ENCODE measurements at places on chromosomes 5 and 9. TPM values are rescaled to one million over a fixed set of nuclear protein-coding genes. Genes with fewer than 3 reads are reported as not detected.

ANKDD1B gene
- 1.5 TPM for polyA plus RNA-seq

BHMT2 gene
- polyA plus RNA-seq = 5.7 TPM

CDC20B gene
- 0.10 TPM for polyA plus RNA-seq

SPATA31E1 gene
- not detected for polyA plus RNA-seq

IFNA14 gene
- polyA plus RNA-seq = not detected

SEMA4D gene
- polyA plus RNA-seq = 17.4 TPM

LCN6 gene
- not detected for polyA plus RNA-seq

IFNA2 gene
- not detected for polyA plus RNA-seq

MEGF10 gene
- 45.0 TPM for polyA plus RNA-seq

IL5 gene
- not detected for polyA plus RNA-seq

C8G gene
- polyA plus RNA-seq = not detected

NFIL3 gene
- polyA plus RNA-seq = 30.4 TPM

KCNV2 gene
- not detected for polyA plus RNA-seq

TEK gene
- polyA plus RNA-seq = 16.8 TPM

TBC1D2 gene
- not detected for polyA plus RNA-seq

TARS1 gene
- polyA plus RNA-seq = 76.9 TPM

ADGRV1 gene
- polyA plus RNA-seq = not detected

NUTM2F gene
- not detected for polyA plus RNA-seq

IL4 gene
- polyA plus RNA-seq = not detected

PCDHB15 gene
- polyA plus RNA-seq = 7.8 TPM

OCLN gene
- 2.5 TPM for polyA plus RNA-seq

PCDHA9 gene
- not detected for polyA plus RNA-seq

KIAA0825 gene
- 2.2 TPM for polyA plus RNA-seq

LCNL1 gene
- polyA plus RNA-seq = 0.74 TPM

ENTREP1 gene
- 23.4 TPM for polyA plus RNA-seq

Measured in muscle of arm (tissue), 14 donors.